ENCODE measurements at places on chromosomes 2 and 18. TPM values are rescaled to one million over a fixed set of nuclear protein-coding genes. Genes with fewer than 3 reads are reported as not detected.

DNA sequence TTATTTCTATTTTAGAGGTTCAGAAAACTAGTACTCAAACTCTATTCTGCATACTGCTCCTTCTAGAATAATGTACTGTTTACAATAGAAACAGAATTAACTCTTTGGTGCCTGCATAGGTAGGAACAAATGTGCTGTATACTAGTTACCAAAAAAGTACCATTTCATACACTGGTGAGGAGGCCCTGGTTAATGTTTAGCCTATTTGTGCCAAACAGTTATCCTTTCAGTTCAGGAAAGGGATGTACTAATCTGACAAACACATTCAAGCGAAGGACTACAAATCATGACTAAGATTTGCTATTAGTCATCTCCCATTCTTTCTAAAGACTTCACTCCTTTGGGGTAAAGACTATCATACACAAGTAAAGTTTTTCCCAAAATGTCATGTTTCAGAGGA, 47.4 kb downstream of the EXOC6B start:
- no peaks in the 10 kb centered on the region for H3K36me3 ChIP-seq
- no peaks in the 10 kb centered on the region for H3K4me1 ChIP-seq

DNA sequence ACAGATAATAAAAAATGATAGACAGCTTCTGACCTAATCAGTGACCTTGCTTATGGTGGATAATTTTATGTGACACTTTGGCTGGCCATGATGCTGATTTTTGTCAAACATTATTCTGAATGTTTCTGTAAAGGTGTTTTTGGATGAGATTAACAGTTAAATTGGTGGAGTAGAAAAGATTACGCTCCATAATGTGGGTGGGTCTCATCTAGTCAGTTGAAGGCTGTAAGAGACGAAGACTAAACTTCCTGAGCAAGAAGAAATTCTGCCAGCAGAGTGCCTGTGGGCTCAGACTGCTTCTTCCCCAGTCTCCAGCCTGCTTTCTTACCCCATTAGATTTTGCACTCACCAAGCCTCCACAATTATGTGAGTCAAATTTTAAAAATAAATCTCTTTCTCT, 214.9 kb upstream of the ITGA4 start:
- DNase-seq, result no peak
- H3K27me3 ChIP-seq, result no peaks in the 10 kb centered on the region
- no peak overlapping the region for H3K27ac ChIP-seq
- H3K4me1 ChIP-seq, result peaks cover 14% of the 10 kb centered on the region

Gene FTCDNL1
- 5.2 TPM for total RNA-seq

GRCh38 chr18:60639836-60640235, 267.3 kb upstream of the MC4R start:
- DNase-seq, result no peak
- no peak overlapping the region for H3K27ac ChIP-seq
- H3K27me3 ChIP-seq, result no peaks in the 10 kb centered on the region
- no peak overlapping the region for H3K4me3 ChIP-seq
- H3K36me3 ChIP-seq, result no peaks in the 10 kb centered on the region

DNA sequence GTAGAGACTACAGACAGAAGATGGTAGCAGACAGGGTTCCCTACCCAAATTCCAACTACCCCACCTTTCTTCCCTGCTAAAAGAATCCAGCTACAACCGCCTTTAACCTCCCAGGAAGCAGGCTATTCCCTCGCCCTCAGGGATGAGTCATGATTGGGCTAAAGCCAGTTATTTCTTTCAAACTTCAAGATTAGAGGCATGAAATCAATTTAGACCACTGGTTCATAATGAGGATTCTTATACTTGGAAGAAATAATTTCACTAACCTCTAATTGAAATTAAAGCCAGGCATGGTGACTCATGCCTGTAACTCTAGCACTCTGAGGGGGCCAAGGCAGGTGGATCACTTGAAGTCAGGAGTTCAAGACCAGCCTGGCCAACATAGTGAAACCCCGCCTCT, 20.0 kb downstream of the TRIP12 start:
- DNase-seq, result no peak
- no peak overlapping the region for H3K4me3 ChIP-seq
- H3K27me3 ChIP-seq, result no peaks in the 10 kb centered on the region
- H3K27ac ChIP-seq, result no peak overlapping the region

GRCh38 chr2:97677480-97677879, 8.0 kb downstream of the C2orf92 start:
- H3K27ac ChIP-seq, result no peak overlapping the region
- H3K4me1 ChIP-seq, result no peaks in the 10 kb centered on the region
- DNase-seq, result no peak
- H3K27me3 ChIP-seq, result no peaks in the 10 kb centered on the region

DNA sequence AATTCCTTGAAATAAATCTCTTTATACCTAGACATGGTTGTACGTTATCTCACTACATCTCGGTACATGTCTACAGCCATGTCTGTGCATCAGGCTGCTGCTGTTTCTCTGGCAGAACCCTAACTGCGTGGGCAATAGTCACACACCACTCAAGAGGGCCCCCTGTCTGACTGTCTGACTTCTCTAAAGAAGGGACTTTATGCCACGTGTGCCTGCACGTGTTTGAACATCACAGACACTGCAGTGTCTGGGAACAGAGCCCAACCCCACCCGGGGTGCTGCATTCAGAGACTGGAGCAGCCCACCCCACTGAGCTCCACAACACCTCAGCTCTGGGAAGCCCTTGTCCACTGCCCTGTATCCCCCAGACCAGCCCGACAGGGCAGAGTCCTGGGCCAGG, 55.0 kb downstream of the KIF1A start:
- H3K4me1 ChIP-seq, result no peaks in the 10 kb centered on the region
- H3K4me3 ChIP-seq, result no peak overlapping the region
- no peaks in the 10 kb centered on the region for H3K27me3 ChIP-seq
- no peak for DNase-seq

DNA sequence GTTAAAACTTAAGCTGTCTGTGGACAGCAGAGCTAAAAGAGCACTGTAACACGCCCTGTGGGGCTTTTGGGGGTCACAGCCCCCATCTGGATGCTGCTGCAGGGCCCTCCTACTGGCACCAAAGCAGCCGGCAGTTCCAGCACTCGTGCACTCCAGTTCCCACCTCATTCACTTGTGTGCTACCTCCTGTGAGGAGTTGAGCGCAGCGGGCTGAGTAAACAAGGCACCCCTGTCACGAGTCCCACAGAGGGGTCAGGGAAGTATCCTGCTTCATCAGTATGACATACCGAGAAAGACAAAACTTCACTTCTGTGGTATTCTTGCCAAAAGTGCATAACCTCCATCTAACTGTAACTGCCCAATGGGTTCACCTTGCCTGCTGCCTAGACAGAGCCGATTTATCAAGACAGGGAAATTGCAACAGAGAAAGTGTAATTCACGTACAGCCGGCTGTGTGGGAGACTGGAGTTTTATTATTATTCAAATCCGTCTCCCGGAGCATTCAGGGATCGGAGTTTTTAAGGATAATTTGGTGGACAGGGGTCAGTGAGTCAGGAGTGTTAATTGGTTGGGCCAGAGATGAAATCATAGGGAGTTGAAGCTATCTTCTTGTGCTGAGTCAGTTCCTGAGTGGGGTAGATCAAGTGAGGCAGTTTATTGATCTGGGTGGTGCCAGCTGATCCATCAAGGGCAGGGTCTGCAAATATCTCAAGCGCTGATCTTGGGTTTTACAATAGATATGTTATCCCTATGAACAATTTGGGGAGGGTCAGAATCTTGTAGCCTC, 41.6 kb downstream of the TMEM17 start:
- no peak for DNase-seq
- H3K4me1 ChIP-seq, result no peaks in the 10 kb centered on the region
- H3K36me3 ChIP-seq, result no peaks in the 10 kb centered on the region
- no peak overlapping the region for H3K4me3 ChIP-seq
- H3K27me3 ChIP-seq, result no peaks in the 10 kb centered on the region
